ENCODE measurements at places on chromosomes 3 and 15. TPM values are rescaled to one million over a fixed set of nuclear protein-coding genes. Genes with fewer than 3 reads are reported as not detected.

Gene SAMD7
- not detected for total RNA-seq

Gene TGM4
- total RNA-seq, result not detected

Gene SH2D7
- not detected for total RNA-seq

DNA sequence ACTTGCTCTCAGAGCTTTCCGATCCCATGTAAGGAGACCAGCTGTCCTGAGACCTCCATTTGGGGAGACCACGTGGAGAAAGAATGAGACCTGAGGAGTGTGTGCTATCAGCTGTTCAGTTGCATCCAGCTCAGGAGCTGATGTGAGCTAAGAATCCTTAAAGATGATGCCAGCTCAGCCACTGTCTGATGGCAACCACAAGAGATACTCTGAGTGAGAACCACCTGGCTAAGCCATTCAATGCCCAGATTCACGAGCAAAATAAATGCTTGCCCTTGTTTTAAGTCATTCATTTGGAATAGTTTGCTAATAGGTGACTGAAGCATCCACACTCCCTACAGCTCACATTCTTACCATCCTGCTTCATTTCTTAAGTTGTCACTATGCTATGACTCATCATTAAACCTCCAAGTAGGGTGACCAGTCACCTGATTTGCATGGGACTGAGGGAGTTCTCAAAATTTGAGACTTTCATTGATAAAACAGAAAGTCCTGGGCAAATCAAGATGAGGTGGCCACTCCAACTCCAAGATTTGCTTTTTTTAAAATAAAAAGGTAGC lies 56.4 kb downstream of the SPTSSB start:
- H3K27ac ChIP-seq, result no peak overlapping the region
- H3K36me3 ChIP-seq, result peaks cover 5% of the 10 kb centered on the region
- no peak for DNase-seq
- peaks cover 51% of the 10 kb centered on the region for H3K4me1 ChIP-seq
- peaks cover 58% of the 10 kb centered on the region for H3K27me3 ChIP-seq
- no peak overlapping the region for H3K4me3 ChIP-seq

DNA sequence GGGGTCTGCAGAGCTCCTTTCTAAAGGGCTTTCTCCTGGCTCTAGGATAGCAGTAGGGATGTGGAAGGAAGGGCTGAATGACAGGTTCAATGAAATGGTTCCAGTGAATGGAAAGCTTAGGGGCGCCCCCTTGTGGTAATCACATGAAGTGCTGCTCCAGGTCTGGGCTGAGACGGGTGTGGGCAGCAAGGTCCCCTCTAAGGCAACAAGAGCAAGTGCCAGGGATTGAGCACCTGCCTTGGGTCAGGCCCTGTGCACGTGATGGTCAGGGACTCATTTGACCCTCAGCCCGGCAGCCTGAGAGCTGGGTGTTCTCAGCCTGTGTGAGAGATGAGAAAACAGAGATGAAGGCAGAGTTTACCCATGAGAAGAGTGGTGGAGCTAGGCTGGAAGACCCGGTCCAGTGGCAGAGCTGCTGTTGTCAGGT lies 12.1 kb upstream of the CX3CR1 start:
- H3K4me3 ChIP-seq, result no peak overlapping the region
- H3K36me3 ChIP-seq, result peaks cover 1% of the 10 kb centered on the region
- no peaks in the 10 kb centered on the region for H3K27me3 ChIP-seq

DNA sequence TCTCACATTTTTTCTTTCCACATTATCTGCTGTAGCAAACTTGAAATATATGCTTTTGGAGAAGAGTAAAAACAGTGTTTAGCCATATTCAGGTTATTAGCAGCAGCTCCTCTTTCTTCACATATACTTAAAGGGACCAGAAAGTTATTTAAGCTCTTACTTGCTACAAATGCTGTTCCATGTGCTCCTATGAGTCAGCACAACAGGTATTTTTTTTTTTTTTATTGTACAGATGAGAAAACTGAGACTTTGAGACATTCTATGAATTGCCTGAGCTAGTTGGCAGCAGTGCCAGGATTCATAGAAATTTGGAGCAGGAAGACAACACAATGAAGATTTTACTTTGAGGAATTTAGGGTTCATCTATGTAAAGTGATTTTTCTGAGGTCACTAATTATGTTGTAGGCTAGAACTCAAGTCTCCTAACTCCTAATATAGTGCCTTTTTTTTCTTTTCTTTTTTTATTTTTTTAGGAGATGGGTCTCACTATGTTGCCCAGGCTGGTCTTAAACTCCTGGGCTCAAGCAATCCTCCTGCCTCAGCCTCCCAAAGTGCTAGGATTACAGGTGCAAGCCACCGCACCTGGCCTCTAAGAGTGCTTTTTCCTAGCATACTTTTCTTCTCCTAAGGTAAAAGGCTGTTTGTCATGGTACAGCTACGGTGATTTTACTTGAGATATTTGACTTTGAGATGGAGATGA lies 23.6 kb downstream of the SETD5 start:
- H3K36me3 ChIP-seq, result peaks cover 13% of the 10 kb centered on the region
- peaks cover 36% of the 10 kb centered on the region for H3K4me1 ChIP-seq
- H3K4me3 ChIP-seq, result no peak overlapping the region
